ENCODE measurements at places on chromosomes 6 and 20.

DNA sequence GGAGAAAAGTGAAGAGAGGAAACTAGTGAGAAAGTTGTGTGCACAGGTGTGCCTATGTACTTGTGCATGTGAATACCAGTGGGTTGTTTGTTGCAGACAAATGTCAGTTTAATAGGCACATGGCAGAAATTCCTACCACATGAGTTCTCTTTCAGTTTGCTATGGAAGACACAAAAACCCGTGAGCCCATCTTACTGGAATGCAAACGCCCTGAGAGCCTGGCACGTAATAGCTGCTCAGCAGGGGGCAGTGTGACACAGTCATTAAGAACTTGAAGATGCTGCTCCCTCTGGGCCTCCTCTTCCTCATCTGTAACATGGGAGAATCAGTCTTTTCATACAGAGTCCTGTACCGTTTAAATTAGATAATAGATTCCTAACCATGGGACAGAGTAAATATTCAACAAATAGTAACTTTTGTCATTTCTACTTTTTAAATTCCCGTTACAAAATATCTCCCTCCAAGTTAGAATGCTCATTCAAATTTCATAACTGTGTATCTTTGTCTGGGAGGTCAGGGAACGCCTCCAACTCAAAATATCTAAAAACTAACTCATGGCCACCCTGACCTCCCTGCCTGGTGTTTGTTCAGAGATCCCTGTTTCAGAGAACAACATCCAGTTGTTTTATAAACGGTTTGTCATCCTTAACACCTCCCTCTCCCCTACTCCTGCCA lies 802.9 kb downstream of the MAFB start:
- no peak for DNase-seq

DNA sequence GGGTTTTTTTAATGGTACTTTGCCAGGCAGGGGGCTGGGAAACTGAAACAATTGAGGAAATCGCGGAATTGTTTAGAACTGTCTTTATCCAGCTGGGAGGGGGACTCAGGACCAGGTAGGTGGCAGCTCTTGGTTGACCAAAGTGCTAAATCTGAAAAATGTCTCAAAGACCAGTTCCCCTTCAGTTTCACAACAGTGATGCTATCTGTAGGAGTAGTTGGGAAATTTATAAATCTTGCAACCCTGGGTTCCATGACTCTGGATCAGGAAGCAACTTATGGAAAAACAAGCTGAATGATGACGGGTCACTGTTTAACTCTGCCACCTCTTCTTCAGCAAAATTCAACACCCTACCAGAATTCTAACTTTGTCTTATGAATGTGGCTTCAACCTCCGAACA lies 99.7 kb downstream of the FAM50B start:
- DNase-seq: no peak

GRCh38 chr6:121435444-121436069 lies at the start of gene GJA1:
Gene GJA1 (plus strand): TSS chr6:121435646. CDS start chr6:121446848, 11,202 bp downstream.
- DNase-seq: no peak

- DNase-seq: no peak
These were observed 106.4 kb upstream of the SGK1 start for GRCh38 chr6:134424165-134424797.

GRCh38 chr20:39429726-39430125 lies 467.6 kb downstream of the DHX35 start:
- no peak for DNase-seq

DNA sequence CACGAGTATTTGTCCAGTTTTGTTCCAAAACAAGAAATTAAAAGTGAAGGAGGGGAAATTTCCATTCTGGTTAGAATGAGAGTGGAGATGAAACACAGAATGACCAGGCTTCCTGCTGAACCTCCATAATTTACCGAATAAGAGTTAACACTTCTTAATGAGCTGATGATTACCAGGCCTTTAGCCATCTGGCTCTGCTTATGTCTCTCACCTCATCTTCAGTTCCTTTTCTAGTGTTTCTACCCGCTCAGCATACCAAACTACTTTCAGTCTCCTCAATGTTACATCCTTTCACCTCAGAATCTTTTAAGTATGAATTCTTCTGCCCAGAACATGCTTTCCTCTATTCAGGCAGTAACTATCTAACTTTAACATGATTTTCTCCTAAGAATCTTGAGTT lies 209.0 kb upstream of the RSPO3 start:
- DNase-seq: no peak

DNA sequence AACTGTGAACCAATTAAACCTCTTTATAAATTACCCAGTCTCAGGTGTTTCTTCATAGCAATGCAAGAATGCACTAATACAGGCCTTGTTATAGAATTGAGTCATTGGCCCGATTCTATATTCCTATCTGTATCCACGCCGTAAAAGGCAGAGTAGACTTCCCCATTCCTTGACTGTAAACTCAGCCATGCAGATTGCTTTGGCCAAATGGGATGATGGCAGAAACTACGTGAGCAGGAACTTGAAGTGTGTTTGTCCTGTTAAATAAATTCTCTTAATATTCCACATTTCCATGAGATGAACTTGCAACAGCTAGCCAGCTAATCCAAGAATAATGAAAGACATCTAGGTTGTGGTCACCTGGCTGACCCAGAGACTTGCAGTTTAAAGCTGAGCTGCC lies 3.9 kb upstream of the SAYSD1 start:
- DNase-seq: no peak

- no peak for DNase-seq
These were observed 330.5 kb downstream of the TFAP2A start for GRCh38 chr6:10084111-10084986.

- DNase-seq: peak; percentile 37
These were observed 17.8 kb upstream of the FNDC1 start for GRCh38 chr6:159151266-159151855.

DNA sequence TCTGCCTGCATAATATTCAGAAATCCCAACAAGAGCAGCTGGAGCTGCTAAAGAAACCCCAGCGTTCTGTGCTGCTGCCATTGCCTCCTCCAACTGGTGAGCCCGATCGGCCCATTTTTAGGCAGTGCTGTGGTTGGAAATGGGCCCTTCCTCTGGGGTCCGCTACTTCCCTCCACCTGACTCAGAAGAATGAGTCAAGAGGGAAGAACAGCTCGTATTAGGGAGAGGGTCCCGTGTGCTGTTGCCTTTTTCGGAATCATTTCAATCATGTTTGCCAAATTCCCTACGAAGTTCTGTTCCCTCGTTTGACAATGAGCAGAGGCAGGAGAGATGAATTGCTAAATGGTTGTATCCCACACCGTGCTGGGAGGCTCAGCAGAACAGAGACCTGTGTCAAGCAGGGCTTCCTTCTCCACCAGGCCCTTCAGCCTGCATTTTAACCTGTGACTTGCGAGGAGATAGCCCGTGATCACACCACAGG lies 38.4 kb downstream of the THBS2 start:
- no peak for DNase-seq

DNA sequence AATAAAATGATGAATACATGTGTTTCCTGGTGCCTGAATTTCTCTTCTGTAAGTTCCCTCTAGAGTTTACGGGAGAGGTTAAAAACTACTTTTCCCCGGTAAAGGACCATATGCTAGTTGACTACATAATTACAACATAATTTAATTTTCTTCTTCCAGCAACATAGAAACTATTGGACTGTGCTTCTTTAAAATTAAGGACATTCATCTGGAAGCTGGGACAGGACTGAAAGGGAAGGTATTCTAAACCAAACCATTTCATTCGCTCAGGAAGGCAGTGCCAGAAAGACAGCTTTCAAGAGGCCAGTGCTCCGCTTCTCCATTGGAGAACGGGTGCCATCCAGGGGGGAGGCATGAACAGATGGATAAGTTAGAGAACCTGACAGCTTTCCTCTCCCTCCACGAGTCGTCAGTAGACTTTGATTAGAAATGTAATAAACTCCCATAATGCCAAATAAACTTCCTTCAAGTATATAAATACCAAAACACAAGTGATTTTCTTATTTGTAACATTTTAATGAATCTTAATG lies 458.0 kb upstream of the SOX4 start:
- no peak for DNase-seq

DNA sequence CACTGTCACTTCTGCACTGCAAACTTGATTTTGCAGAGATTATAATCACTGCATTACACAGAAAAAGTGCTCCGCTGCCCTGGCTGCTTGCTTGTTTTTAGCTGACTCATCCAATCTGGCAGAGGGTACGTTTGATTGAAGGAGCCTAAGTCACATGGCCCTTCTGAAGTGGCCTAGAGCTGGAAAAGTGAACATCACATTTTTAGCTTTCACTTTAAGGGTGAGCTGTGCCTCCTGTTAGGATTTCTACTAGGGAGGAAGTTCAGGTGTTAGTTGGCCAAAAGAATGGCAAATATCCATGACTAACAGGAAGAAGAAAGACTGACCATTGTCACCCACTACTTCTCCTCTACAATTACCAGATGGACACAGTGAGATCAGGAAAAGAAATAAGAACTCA lies 889.1 kb upstream of the MAP3K7 start:
- no peak for DNase-seq

GRCh38 chr6:110683241-110683640 lies 132.0 kb downstream of the CDK19 start:
- no peak for DNase-seq

DNA sequence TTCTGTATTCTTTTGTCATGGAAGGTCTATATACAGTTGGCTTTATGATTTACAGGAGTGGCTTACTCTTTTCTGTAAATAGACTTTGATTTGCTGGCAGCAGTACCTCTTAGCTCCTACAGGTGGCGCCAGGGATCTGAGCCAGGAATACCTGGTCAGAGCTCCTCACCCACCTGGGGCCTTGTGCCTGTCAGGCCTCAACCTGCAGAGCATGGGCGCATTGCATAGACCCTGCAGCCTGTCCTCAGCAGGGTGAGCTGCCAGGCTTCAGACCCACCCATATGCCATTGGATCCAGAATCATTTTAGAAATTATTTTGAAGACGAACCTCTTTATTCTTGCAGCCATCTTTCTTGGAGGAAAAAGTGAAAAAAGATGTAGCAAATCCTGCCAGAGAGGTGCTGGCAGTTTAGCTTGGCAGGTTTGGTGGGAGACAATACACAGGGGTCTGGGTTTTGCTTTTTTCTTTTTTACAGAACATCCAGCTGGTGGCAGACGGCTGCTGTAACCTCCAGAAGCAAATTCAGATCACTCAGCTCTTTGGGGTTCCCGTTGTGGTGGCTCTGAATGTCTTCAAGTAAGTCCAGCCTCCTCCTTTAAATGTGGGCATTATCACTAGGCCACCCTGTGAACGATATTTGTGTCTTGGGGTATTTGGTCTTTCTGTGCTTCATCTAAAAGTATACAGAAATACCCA lies 149.1 kb downstream of the MTHFD1L start:
- DNase-seq: peak; percentile 32
